ENCODE measurements at places on chromosomes 1 and 21.

- DNase-seq, result no peak
These were observed 1.4 kb downstream of the MEX3A start for GRCh38 chr1:156080863-156081179.

GRCh38 chr1:11648732-11649158 lies 5.5 kb downstream of the FBXO2 start:
- no peak for DNase-seq

DNA sequence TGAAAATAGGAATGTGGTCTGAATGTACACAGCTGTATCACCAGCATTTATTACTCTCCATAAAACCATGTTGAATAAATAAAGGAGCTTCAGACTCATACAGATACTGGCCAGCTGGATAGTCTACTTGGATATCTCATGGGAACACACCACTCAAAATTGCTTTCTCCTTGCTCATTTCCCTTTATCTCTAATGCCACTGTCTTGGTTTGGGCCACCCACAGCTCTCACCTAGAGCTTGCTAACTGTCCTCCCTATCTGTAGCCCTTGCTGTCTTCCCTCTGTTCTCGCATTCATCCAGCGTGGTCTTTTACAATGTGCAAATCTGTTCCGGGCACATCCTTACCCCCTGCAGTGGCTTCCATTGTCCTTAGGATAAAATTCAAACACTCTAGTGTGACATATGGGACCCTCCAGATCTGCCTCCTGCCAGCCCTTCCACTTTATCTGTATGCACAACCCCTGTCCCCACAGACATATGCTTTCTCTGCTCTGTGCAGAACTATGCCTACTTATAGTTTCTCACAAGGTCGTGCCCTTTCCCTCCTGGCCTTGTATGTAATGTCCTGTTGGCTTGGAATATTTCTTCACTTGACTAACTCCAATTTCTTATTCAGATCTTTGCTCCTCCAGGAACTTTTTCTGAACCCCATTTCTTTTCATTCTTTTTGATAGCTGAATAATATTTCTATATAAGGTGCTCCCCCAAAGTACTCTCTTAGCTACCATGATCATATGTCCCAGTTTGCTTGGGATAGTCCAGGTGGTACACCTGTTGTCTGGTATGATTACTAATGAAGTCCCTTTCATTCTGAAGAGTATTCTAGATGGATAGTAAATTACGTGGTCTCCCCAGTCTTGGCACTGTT lies 2.9 kb downstream of the FLVCR1 start:
- DNase-seq, result no peak

GRCh38 chr21:25462517-25462971 lies 144.7 kb downstream of the MRPL39 start:
- no peak for DNase-seq

DNA sequence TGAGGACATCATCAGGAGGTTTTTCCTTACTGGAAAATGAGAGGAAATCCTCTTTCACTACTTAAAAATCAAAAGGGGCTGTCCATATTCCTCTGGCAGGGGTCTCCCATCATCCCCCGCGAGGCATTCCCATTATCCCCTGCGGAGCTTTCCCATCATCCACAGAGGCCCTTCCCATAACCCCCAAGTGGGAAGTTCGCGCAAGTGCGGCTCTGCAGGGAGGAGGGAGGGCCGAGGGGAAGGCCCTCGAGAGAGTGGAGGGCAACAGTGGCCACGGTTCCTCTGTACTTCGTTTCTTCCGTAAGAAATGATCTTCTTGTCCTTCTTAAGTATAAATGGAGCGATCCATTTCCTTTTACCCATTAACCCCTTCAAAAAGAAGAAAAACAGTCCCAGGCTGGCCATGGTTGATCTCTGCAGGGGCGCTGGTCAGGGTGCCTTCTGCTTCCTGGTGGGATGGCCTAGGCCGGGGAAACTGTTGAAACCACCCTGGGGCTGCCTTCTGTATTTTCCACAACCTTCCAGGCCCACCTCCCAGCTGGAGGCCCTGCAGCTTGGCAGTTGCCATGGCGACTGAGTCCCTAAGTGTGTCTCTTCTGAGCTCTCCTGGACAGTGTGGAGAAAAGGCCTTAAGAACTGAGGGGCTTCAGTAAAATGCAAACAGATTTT lies 3.6 kb upstream of the RSPH1 start:
- DNase-seq, result no peak

- no peak for DNase-seq
These were observed 75.7 kb downstream of the BCAR3 start for GRCh38 chr1:93605812-93606512.

GRCh38 chr1:94595658-94596057 lies 54.1 kb upstream of the F3 start:
- DNase-seq, result no peak

GRCh38 chr1:243354511-243355153 lies 98.8 kb downstream of the SDCCAG8 start:
- no peak for DNase-seq

GRCh38 chr1:11873395-11874257 lies 14.9 kb upstream of the NPPB start:
- no peak for DNase-seq

- no peak for DNase-seq
These were observed 135.2 kb downstream of the LIPI start for GRCh38 chr21:14075346-14076142.

DNA sequence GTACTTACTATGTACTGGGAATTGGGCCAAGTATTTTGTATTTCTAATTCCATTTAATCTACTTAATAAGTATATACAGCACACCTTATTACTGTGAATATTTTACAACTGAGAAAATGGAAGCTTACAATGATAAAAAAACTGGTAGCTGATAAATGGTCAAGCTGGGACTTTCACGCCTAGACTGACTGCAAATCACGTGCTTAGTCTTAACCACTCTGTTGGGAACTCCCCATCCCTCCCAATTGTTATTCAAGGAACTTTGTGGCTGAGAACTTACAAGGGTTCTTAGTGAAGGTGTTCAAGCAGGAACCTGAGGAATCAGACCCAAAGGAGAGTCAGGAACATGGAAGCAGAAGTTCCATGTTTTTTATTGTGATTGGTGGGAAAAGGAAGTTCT lies 26.9 kb downstream of the CD84 start:
- DNase-seq, result no peak

GRCh38 chr1:60746278-60746791 lies 336.0 kb upstream of the NFIA start:
- DNase-seq, result no peak

DNA sequence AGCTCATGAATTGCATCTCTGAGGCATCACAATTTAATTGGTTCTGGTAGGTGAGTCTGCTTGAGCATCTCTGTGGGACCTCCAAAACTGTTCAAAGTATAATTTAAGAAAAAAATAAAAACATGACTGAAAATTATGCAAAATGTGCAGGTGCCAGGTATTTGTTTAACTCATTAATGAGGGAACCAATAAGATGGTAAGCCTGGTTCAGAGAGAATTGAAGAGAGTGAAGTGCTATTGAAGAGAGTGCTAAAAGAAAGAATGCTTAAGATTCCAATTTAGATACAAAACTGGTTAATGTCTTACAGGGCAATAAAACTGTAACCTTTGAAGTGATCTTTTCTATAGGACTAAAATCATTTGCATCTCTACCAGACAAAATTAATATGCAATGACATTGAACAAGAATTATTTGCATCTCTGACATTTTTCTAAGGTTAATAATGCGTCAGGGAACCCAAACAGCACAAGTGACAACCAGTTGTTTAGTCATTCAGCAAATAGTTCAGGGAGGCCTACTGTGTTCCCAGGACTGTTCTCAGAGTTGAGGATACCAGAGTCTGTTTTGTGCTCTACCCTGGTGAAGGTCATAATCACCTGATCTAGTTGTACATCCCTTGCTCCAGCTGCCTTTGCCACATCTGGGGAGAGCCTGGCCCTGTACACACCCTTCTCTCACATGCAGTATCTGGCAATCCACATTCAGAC lies 183.5 kb downstream of the PATJ start:
- DNase-seq, result no peak

- no peak for DNase-seq
These were observed 13.3 kb downstream of the FBXO42 start for GRCh38 chr1:16338961-16339360.

GRCh38 chr1:86515597-86515996 lies 31.3 kb upstream of the CLCA4 start:
- no peak for DNase-seq

DNA sequence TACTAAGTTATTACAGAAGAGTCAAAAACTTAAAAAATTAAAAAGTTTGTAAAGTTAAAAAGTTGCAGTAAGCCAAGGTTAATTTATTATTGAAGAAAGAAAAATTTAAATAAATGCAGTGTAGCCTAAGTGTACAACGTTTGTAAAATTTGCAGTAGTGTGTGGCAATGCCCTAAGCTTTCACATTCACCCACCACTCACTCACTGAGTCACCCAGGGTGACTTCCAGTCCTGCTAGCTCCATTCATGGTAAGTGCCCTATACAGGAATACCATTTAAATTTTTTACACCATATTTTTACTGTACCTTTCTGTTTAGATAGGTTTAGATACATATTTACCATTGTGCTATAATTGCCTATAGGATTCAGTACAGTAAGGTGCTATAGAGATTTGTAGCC lies 88.6 kb downstream of the CTH start:
- no peak for DNase-seq

GRCh38 chr1:186831168-186831567 lies 2.4 kb downstream of the PLA2G4A start:
- DNase-seq, result no peak

DNA sequence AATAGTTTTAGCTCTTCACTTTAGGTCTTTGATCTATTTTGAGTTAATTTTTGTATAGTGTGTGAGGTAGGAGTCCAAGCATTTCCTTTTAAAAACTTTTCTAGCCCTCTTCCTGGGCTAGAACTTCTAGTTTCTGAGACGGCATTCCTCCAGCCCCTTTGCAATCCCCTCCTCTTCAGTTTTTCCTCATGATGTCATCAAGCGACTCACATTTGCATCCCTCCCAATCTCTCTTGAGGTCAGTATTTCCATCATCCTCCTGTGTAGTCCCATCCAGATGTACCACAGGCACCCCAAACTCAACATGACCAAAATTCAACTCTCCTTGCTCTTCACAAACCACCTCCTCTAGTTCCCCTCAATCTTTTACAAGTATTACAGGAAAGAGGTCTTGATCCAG lies 10.7 kb downstream of the HMGN2 start:
- DNase-seq, result no peak

DNA sequence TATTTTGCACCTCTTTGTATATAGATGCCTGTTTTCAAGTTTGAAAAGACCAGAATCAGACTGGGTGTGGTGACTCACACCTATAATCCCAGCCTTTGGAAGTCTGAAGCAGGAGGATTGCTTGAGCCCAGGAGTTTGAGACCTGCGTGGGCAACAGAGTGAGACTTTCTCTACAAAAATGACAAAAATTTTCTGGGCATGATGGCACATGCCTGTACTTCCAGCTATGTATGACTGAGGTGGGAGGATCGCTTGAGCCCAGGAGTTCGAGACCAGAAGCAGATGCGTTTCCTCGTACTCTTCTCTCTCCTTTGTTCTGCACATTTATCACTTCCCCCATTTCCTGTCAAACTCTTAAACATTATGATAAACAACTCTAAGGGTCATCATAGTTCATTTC lies 310.0 kb upstream of the SNX7 start:
- no peak for DNase-seq

DNA sequence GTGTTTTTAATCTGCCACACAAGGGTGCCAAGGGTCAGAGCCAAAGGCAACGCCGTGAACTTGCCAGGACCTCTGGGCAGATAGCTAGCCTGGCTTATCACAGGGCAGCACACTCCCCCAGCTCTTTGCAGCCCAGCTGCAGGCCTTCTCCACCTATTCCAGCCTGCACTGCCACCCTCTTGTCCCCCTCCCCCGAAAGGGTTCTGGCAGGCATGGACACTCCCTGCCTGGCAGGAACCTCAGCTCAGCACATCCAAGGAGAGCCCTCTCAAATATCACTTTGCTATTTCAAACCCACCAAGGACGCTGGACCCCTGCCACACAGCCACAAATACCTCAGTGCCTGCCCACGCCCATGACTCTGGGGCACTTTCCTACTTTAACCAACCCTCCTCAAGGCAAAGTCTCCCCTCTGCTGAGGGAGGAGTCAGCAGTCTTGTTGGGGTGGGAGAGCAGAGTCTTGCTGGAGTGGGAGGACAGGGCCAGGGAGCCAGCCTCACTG lies 9.1 kb downstream of the SSBP3 start:
- no peak for DNase-seq

DNA sequence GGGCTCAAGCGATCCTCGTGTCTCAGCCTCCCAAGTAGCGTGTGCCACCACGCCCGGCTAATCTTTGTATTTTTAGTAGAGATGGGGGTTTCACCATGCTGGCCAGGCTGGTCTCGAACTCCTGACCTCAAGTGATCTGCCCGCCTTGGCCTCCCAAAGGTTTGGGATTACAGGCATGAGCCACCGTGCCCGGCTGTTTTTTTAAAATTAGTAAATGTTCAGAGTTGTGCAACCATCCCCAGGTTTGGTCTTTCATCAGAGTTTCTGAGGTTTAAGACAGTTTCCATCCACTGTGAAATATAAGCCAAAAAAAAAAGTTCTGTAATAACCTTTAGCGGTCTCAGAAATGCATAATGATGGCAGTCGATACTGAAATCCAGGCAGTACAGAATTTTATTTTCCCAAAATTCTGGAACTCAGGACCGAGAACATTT lies 550 bp upstream of the SYT11 start:
- no peak for DNase-seq

GRCh38 chr1:30123896-30124295 lies 599.5 kb downstream of the MATN1 start:
- DNase-seq, result no peak

GRCh38 chr1:113275083-113275482 lies 115.2 kb upstream of the MAGI3 start:
- no peak for DNase-seq

- no peak for DNase-seq
These were observed 19.1 kb upstream of the DAB1 start for GRCh38 chr1:57443004-57443403.

DNA sequence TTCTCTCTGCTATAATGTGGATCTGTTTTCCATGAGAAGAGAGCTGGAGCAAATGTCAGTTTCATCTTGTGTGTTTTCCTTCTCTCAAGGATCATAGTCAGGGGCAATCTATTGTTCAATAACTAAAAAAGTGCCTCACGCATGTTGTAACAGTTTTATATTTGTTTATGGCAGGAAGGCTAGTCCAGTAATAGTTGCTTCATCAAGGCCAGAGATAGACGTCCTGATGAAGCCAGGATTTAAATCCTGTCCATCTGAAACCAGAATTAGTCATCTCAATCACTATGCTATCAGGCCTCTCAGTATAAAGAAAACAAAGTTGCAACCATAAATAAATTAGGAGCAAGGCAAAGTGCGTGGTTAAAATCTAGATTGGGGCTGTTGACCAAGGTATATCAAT lies 30.2 kb upstream of the DUSP10 start:
- DNase-seq, result no peak

GRCh38 chr1:197467881-197468280 lies 199.8 kb downstream of the CRB1 start:
- no peak for DNase-seq

DNA sequence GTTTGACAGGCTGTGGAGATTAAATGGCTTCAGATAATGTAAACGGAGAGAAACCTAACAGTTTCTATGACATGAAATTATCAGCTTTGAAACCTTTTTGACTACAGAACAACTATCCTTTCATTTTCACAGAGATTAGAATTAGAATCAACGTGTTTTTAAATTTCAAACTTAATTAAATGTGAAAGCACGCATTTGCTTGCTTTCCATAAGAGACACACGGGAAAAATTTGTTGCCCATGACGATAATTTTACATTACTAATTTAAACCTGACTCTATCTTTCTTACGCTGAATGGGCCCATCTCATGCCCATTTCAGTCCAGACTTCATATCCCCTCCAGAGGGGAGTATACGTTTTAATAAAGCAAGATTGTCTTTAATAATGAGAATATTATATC lies 91.7 kb upstream of the HP1BP3 start:
- DNase-seq, result no peak

GRCh38 chr1:219732814-219733491 lies 120.0 kb upstream of the ZC3H11B start:
- DNase-seq, result no peak

All from stimulated activated CD8-positive, alpha-beta memory T cell treated with anti-CD3 and anti-CD28 coated beads, Interleukin-4, amount 100 ng/mL, for 1 hour (primary cell).